Activated T-helper 1 cell treated with anti-CD3 and anti-CD28 coated beads, Interleukin-2, amount 50 U/mL, for 16 hours (primary cell): ENCODE measurements at places on chromosomes 11 and 22.

DNA sequence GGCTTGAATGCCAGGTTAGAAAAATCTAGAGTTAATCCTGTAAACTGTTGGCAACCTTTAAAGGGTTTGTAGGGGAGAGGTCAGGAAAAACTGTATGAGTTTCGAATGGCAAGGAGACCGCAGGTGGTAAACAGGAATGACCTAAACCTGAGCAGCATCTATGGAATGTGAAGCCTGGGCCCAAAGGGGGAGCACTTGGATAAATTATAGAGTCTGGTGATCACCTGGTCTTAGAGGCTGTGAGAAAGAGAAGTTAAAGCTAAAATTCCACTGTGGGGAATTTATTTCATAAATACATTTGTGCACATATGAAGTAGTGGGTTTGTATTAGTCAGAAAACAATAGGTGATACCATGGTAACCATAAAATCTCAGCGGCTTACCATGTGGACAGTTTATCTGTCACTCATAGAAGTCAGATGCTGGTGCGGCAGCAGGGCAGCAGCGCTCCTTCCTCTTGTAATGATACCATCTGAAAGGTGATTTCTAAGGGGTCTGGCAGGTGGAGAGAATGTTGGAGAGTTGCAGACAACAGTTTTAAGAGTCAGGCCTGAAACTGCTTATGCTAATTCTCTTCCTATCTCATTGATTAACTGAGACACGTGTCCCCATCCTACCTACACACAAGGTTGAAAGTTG, 1104.4 kb upstream of the CCDC90B start:
- DNase-seq: no peak

DNA sequence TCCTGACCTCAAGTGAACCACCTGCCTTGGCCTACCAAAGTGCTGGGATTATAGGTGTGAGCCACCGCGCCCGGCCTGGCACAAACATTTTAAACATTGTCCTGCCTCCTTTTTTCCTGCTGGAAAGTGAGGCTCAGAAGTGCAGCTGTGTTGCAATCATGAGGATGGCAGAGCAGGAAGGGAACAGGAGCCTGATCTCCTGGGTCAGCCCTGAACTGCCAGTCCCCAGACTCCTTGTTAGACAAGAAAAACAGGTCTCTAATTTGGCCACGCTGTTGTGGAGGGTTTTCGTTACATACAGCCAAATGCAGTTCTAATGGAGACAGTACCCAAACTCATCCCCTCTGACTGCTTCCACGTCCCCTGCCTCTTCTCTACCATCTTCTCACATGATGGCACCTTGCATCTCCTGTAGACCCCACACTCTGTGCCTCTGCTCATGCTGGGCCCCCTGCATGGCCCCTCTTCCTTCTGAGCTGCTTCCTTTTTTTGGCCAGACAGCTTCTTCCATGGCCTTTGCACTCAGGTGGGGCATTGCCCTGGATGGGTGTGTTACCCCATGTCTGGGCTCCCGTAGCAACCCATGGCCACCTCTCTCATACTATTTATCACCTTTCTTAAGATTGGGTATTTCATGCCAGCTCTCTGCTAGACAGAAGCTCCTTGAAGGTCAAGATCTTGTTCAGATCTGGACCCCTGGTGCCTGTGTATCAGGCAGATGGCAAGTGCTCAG, 227.1 kb downstream of the CEP164 start:
- no peak for DNase-seq

GRCh38 chr11:44943696-44944095, 7.0 kb downstream of the TP53I11 start:
- DNase-seq: no peak

GRCh38 chr11:70061734-70062133, 16.4 kb upstream of the ANO1 start:
- DNase-seq: no peak

DNA sequence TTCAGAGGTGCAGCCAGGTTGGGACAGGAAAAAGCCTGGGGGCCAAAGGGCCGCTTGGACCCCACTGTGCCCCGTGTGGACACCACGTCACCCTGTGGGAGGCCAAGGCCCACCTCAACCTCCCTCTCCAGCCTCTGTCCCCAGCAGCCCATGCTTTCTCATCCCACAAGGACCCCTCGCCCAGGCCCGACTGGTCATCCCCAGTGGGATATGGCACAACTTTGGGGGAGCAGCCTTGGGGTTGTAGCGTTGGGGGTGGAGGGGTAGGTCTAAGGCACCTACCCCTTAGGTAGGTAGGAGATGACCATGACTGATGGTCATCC, 44.0 kb downstream of the IGF2 start:
- DNase-seq: no peak
